Activated naive CD4-positive, alpha-beta T cell treated with anti-CD3 and anti-CD28 coated beads for 36 hours (primary cell): ENCODE measurements at places on chromosomes 4 and X.

- DNase-seq = no peak
Measured at GRCh38 chr4:184822356-184822755, 3.4 kb downstream of the ACSL1 start.

DNA sequence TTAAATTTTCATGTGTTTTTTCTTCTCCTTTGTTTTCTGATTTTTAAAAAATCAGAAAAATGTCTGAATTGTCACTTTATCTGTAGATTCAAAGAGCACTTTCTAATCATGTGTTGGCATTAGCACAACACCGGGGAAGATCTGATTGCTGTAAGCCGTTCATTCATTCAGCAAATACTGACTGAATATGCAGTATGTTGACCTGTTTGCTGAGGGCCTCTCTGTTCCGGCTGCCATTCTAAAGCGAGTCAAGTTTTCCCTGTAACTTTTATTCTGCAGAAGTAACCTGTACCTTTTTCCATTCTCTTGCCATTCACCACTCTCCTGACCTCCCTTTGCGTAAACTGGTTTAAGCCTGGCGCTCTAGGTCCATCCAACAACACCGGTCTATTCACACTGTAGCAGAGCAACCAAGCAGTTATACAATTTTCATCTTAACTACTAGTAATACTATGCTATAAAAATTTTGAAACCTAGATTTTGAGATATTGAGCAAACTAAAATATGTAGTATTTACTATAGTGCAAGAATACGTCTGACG, 6.7 kb downstream of the SORBS2 start:
- no peak for DNase-seq

- no peak for DNase-seq
Measured at GRCh38 chr4:94939791-94940519, 182.2 kb downstream of the BMPR1B start.

DNA sequence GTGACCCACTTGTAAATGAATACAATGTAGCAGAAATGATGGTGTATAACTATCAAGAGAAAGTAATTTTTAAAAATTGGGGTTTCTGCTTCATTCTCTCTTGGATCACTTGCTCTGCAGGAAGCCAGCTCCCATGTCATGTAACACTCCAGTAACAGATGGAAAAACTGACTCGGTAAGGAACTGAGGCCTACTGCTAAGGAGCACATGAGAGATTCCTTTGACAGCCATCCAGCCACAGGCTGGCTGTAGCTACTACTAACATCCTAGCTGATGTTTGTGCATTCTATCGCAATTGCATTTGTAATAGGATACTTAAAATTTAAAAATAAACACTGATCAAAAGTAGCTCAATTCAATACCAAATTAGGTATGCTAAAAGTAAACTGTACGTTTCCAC, 102.3 kb upstream of the MAB21L2 start:
- no peak for DNase-seq

DNA sequence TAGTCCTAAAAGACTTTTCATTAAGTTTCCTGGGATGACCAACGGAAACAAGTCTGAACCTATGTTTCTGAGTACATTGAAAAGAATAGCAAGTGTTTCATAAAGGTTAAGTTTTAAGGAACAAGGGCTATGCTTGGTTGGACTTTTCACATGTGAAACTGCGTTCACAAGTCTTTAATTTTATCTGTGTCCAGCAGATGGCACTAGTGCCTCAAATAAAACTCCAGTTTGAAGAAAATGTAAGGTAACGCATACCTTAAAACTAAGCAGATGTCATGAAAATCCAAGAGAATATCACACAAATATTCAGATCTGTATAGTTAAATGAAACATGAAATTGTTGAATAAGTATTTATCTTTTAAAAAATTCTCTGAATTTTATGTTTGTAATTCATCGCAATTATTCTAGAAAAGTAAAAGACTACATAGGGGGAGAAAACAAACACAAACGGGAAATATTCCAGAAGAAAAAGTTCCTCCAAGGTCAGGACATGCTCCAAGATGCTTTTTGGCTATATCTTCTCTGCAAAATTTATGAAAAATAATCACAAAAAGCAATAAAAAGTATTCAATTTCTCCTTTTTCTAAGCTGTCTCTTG, 89.6 kb upstream of the MAD2L1 start:
- peak; percentile 32 for DNase-seq

DNA sequence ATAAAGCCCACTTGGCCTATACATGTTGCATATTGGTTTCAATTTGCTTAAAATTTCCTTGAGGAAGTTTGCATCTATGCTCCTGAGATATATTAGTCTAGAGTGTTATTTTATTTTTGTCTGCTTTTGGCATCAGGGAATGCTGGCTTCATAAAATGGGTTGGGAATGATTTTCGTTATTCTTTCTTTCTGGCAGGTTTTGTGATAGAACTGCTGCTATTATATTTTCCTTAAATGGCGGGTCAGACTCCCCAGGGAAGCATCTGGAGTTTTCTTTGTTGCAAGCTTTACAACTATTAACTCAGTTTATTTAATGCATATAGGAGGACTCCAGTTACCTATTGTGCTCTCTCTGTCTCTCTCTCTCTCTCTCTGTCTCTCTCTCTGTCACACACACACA, 82.0 kb upstream of the WDR17 start:
- no peak for DNase-seq

- DNase-seq = no peak
Measured at GRCh38 chr4:73730292-73730691, 10.1 kb upstream of the CXCL8 start.

DNA sequence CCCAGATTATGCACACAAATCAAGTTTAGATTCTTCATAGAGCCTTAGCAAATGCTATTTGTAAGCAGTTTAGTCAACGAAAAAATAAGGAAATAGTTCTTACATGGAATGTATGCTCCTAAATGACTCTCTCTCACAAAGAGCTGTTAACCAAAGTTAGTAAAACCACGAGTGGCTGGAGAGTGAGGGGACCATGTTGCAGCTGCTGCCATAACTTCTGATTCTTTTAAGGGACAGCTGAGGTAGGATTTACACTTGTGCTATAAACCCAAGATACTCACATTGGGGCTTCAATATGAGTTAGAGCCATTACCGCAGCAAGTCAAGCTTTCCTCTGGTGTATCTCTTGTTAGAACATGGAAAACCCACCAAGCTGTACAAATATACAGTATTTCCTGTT, 2.7 kb downstream of the DOCK11 start:
- DNase-seq = no peak

GRCh38 chr4:161148051-161148450, 1015.7 kb downstream of the FSTL5 start:
- DNase-seq = no peak

DNA sequence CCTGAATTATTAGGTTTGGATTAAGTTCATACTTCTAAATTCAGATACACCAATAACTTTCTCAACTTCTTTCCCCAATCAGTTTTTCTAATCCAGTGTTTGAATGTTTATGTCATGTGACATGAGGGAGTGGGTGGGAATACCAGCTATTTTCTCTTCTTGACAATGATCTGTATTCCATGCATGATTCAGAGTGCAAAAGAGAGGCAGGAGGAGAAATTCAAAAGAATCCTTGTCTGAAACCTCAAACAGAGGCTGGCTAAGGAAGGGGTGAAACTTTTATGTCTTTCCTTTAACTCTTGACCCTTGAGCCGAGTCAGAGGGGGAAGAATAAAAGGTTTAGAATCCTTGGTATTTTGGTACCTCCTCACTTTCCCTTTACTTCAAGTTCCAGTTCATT, 544.7 kb downstream of the SPRY1 start:
- no peak for DNase-seq

DNA sequence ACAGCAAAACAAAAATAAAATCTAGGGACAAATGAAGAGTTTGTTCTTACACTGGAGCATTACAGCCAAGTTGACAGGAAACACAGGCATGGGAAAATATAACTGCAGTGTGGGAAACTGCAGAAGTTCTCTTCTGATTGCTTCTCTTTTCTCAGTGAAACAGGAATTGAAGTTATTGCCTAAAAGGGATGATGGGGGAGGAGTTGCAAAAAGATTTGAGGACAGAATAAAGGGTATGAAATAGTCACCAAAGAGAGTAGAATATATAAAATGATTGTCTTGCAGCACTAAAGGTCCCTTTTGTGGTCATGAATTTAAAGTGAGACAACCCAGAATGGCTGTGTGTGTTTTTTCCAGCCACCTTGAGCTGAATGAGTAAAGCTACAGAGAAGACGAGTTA, 103.7 kb downstream of the JADE1 start:
- no peak for DNase-seq

DNA sequence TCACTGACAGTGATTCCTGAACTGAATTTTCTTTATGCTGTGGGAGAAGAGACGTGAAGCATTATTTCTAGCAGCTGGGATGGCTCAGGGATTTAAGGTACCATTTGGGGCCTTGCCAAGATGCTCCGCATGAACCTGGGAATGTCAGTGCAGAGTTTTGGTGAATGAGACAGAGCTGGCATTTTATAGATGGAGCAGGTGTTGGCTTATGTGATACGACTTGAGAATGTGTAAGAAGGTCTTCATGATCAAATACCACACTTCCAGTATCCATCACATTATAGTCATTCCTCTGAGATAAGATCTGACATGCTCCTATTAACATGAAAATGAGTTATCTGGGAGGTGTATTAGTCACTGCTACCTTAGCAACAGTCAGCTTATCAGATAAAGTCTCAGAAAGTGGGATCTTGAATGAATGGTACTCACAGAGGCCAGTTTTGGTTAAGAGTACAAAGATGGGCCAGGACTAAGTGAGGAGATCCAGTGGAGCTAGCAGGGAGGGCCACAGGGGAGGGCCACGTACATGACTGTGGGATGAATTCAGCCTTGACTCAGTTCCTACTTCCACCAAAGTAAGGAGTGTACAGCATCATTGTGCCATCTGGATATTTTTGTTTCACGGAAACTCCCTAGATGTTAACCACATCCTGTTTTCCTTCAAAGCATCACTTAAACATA, 116.7 kb downstream of the SPCS3 start:
- no peak for DNase-seq

DNA sequence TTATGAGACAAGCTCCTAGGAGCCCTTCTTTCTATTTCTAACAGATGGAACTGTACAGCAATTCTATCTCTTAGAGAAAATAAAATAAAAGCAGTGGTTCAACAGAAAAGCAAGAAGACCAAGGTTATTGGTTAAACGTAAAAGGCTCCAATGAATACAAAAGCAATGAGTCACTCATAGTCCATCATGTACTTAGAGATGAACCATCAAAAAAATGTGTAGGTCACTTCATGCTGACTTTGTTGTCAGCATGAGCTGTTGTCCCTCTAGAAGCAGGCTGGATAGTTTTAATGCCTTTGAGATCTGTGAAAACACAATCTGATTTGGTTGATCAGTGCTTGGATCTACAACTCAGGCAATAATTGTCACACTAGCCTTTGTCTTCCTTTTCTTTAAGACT, 378.6 kb upstream of the ANXA10 start:
- DNase-seq = no peak

- DNase-seq = no peak
Measured at GRCh38 chr4:112910109-112910736, 139.2 kb upstream of the ANK2 start.

DNA sequence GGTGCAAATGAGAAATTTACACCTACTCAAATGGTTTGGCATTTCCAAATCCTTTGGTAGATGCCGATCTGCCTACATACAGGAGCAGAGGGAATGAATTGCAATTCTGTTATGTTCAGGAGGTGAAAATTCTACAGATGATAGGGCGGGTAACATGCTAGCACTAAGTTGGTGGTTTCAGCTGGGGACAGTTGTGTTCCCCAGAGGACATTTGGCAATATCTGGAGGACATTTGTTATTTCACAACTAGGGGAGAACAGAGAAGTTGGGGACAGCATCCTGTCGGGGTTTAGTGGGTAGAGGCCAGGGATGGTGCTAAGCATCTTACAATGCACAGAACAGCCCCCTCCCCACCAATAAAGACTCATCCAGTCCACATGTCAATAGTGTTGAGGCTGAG, 96.5 kb upstream of the PUDP start:
- no peak for DNase-seq

DNA sequence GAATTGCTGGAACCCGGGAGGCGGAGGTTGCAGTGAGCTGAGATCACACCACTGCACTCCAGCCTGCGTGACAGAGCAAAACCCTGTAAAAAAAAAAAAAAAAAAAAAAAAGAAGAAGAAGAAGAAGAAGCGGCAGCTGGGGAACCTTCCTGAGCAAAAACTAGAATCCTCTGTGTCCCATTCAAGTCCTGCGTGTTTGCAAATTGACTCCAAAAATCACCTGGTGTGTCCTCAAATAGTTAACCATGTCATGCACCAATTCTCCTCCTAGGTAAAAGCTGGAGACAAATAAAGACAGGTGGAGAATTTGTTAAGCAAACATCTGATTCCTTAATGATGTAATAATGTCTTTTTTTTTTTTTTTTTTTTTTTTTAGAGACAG, 31.9 kb upstream of the ASMTL start:
- no peak for DNase-seq

DNA sequence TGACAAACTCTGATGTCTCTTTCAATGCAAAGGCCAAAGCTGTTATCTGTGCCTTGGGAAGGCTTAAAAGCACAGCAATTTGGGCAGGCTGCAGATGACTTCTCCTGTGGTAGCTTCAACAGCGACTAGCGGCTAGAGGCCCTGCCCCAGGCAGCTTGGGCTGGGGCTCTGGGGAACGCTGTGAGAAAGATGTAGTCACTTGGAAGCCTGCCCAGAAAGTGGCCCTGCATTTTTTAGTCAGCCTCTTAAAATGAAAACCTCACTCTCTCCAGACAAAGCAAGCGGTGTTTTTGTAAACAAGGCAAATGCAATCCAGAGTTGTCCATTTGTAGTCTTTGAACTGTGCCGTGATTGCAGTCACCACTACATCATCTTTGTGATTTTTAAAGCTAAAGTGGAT, 27.5 kb downstream of the PCYT1B start:
- no peak for DNase-seq

DNA sequence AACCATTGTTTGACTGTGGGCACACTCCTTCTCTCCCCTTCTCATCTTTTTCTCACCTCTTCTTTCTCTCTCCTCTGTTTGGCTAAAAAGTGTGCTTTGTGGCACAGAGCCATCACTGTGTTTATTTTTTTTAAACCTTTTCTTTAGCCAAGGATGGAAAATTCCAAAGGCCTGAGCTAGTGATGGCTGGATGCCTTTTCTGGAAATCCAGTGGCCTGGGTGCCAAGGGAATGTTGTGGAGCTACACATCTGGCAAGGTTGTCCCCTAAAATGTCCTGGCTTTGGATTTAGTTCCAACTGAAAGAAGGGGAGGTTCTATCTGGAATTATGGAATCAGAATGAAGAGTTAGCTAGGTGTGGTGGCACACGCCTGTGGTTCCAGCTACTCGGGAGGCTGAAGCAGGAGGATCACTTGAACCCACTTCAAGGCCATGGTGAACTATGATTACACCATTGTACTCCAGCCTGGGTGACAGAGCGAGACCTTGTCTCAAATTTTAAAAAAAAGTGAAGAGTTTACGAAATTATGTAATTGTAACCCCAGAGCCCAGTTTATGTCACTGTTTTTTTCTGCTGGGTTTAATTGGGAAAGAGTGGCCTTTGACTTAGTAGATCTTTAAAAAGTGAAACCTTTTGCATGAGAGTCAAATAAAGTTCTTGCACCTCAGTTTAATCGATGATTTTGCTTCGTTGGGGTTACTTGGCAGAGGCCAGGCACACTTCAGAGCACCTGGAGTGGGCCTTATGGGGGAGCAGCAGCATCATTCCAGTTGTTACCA, 17.7 kb downstream of the DOCK11 start:
- DNase-seq = no peak

GRCh38 chr4:56055027-56055977, 106.6 kb downstream of the CEP135 start:
- no peak for DNase-seq

- no peak for DNase-seq
Measured at GRCh38 chr4:84897516-84897915, 69.0 kb downstream of the WDFY3 start.
